ENCODE measurements at places on chromosomes 2 and 18.

- no peak for DNase-seq
Observed at GRCh38 chr2:53448591-53448990, 319.0 kb upstream of the CHAC2 start.

DNA sequence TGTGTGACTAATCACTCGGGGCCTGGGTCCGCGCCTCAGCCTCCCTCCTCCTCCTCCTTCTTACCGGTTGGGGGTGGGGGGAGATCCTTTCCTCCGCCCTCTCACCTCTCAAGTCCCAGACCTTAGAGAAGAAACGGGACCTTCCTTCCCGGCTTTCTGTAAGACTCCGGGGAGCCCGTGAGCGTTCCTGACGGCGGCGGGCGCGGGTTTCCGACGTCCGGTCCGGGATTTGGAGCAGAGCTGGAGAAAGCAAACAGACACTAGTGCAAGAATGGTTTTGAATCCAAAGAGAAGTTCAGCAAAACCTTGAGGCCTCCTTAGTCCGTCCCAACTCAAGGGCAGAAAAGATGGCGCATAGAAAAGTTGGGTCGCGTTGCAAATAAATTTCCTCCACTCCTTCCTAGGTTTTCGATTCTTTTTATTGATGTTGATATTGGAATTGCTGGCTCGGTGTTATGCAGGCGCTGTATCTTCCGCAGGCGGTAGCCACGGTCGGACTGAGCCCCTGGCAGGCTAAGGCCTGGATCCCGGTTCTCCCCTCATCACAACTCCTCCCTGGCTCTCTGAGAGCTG is 2.0 kb downstream of the DLX1 start:
- no peak for DNase-seq

- no peak for DNase-seq
Observed at GRCh38 chr2:163395602-163396001, 340.2 kb downstream of the FIGN start.

GRCh38 chr2:71715951-71716696 is 262.8 kb downstream of the DYSF start:
- no peak for DNase-seq

DNA sequence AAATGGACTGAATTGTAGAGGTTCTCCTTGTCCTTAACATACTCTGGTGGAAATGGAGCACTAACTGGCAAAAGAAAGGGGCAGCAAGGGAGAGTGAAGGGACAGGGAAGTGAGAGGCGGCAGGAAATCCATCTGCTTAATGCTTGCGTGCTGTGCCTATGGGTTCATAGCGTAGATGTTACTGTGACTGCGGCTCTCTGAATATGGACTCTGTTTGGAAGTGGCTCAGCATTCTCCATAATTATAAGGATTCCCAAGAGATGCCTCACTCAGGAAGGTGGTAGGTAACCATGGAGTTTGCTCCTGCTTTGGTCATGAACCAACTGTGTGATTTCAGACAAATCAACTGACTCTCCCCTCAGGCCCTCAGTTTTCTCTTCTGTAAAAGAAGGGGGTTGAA is 50.0 kb downstream of the MYO3B start:
- no peak for DNase-seq

DNA sequence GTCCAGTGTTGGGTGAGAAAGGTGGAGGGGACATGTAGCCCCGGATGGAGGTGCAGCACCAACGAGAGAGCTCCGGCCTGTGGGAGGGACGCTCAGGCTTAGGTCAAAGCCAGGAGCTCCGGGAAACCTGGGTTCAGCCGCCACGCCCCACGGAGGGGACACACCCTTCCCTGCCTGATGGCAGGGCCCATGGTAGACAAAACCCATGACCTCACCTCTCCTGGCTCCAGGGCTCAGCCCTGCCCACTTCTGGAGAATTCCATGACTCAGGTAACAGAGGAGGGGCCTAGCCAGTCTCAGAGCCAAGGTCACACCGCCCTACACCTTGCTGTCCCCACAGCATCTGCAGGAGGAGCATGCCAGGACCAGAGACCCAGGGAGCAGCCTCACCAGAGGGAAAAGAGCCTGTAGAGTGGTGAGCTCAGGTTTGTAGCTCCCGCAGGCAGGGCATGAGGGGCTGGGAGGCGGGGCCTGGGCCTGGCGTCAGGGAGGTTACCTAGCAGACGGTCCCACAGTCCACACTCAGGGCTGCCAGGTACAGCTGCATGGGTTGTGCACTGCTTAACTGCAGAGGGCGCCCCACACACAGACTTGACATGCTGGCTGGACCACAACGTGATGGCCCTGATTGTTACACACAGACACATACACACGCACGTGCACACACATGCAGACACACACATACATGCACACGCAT is 70.8 kb upstream of the SMAD7 start:
- no peak for DNase-seq

DNA sequence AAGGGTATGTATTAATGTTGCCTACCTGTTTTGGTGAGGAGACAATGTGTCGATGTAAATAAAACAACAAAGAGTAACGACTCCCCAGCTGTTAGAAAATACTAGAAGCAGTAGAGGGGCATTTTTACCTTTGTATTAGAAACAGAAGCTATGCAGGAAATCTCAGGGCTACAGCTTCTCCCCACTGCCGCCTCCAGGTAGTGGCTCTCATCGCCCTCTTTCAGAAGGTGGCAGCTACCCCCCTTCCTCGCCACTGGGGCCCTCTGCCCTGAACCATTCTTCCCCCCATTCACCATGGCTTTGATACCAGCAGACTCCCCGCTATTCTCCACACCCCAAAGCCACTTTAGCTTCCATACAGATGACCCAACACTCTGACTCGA is 6.7 kb downstream of the PLA2R1 start:
- DNase-seq, result no peak

GRCh38 chr2:174442546-174443510 is 44.0 kb downstream of the GPR155 start:
- DNase-seq, result no peak

- DNase-seq, result no peak
Observed at GRCh38 chr18:62325806-62326645, 916 bp downstream of the TNFRSF11A start.
